ENCODE measurements at places on chromosomes 7 and 10. TPM values are rescaled to one million over a fixed set of nuclear protein-coding genes. Genes with fewer than 3 reads are reported as not detected.

Gene LRRN3
- 0.02 TPM for polyA plus RNA-seq

Gene CISD1
- 37.5 TPM for polyA plus RNA-seq

Gene OR13A1
- polyA plus RNA-seq = not detected

- no peak for DNase-seq
Observed at GRCh38 chr7:41942468-41943093, 239.7 kb upstream of the INHBA start.

DNA sequence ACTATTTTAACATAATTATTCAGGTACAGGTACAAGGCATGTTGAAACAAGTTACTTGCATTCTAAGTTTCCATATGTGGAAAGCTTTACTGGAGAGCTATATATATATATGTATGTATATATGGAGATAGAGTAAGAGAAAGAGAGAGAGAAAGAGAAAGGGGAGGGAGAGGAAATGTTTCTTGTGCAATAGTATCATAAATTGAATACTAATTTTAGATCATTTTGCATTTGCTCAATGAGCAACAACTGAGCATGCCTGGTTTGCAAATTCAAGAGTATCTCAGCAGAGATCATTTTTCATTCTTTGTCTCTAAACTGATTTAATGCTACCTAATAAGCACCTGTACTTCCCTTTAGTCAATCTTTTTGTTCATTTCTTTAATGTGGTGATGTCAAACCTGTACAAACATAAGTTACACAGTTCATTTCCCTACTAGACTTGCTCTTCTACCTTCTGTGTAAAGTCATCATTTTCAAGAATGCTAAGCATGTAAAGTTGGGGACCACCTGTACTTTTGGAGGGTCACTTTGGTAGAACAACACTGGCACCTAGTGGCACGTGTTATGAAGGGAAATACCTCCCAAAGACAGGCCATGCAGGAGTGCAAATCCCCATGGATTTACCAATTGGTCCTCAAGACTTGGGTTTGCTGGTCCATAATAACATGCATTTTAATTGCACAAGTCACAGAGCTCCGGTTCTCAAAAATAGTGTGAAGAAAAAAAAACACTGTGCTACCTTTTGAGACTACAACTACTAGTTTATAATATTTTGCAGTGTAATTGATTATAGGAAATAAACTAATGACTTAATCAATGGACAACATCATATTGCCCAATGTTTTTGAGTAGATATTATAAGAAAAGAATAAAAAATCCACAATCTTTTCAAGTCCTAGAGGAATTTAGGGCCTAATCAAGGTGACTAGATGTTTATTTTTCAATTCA is 431.2 kb upstream of the IGFBP3 start:
- peak; percentile 47 for DNase-seq

GRCh38 chr7:28498636-28499035 is 86.3 kb downstream of the CREB5 start:
- no peak for DNase-seq

DNA sequence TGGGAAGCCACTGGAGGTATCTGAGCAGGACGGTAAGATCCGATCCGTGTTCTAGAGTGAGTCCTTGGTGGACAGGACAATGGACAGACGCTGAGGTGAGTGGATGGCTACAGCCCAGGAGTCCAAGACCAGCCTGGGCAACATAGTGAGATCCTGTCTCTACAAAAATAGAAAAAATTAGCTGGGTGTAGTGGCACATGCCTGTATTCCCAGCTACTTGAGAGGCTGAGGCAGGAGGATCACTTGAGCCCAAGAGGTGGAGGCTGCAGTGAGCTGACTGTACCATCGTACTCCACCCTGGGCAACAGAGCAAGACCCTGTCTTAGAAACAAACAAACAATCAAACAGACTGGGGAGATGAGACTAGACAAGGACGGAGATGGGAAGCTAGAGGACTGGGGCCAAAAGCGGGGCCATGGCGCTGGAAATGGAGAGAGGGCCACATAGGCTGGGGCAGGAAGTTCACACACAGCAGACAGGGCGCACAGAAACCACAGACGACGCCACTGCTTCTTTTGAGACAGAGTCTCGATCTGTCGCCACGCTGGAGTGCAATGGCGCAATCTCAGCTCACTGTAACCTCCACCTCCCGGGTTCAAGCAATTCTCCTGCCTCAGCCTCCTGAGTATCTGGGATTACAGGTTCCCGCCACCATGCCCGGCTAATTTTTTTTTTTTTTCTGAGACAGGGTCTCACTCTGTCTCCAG is 24.7 kb downstream of the DAGLB start:
- DNase-seq = no peak

GRCh38 chr10:132836832-132837540 is 51.0 kb upstream of the NKX6-2 start:
- DNase-seq = peak; percentile 6

- no peak for DNase-seq
Observed at GRCh38 chr7:47546733-47547494, 35.0 kb downstream of the TNS3 start.

All from mammary epithelial cell (primary cell).